ENCODE measurements at places on chromosomes 1 and 21.

GRCh38 chr1:44783697-44784093 is 4.3 kb downstream of the BEST4 start:
- no peak for DNase-seq

DNA sequence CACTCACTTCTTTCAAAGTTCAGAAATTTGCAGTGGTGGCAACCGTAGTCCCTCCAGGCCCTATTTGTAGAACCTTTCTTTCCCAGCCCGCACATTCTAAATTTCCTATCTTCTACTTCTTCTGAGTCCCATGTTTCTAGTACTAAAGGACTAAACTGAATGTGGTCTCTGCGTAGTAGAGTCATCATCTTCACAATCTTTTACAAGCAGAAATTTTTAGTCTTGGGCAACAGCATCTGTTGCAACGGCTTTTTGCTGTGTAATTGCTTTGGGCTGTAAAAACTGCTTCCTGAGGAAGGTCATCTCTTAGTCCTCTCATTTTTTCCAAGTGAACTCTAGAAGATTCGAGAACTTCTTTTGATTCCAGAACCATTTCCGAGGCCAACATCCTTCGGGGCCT is 23.9 kb downstream of the VAV3 start:
- DNase-seq, result no peak

DNA sequence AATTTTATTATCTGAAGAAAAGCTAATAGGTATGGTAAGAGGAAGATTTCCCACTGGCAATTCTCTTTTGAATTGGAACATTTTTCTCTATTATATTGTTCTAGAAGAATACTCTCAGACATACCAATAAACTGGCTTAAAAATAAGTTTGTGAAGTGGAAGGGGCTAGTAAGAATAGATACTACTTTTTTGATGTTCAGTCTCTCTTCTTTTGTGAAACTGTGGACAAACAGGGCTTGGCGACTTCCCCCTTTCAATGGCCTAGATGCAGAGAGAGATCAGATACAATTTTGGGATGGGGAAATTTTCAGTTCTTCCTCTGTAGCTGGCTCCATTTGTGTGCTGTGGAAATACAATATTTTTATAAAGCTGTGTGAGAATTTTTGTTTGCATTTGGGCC is 2.5 kb downstream of the PBX1 start:
- no peak for DNase-seq

DNA sequence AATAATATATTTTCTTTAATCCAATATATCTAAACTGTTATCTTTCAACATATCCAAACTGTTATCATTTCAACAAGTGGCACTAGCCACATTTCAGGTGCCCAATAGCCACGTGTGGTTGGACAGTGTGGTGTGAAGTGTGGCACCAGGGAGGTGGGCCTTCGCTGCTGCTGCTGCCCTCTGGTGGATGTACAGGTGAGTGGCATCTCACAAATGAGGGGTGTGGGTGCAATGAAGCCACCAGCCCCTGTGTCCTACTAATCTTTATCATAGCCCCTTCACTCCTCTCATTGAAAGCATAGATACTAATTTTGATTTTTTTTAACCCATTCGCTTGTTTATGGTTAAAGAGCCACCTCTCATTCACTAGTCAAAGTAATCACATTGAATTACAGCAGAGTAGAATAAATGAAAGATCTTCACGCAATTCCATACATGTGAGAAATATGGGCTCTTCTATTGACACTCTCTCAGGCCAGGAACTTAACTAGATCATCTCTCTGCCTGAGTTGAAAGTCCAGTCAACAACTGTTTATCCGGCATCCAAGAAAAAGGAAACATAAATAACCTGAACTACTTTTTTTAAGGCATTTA is 499.2 kb downstream of the OMA1 start:
- DNase-seq, result no peak

DNA sequence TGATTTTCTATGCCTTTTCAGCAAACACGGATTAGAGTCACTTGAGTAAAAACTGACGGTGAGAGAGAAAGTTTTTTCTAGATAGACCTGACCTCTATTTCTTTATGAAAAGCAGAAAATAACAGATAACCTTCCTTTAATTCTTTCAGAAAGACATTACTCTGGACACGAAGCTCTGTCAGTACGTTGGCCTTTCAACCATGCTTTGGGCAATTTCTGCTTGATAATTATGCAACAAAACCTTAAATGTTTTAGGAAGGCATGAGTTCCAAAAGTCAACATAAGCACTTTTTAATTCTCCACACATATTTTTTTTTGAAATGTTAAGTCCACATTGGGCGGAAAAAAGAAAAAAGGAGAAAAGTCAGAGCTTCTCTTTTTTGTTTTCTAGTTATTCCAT is 137.8 kb downstream of the AKT3 start:
- no peak for DNase-seq
